ENCODE measurements at places on chromosomes 7 and 10.

- no peak for DNase-seq
Measured at GRCh38 chr7:66206119-66206933, 1.2 kb downstream of the TPST1 start.

DNA sequence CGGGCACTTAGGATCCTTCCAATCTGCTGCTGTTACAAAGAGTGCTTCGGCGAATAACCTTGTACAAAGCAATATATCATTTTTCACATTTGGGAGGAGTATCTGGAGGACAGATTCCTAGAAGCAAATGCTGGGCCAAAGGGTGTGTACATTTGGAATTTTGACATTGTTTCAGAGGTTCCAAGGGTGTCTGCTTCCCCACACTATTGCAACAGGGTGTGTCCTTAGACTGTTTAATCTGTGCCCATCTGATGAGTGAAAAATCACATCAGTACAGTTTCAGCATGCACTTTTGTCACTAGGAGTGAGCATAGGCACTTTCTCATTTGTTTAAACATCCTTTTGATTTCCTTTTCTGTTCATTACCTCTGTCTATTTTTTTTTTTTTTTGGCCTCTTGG lies 8.6 kb upstream of the ELFN1 start:
- no peak for DNase-seq

DNA sequence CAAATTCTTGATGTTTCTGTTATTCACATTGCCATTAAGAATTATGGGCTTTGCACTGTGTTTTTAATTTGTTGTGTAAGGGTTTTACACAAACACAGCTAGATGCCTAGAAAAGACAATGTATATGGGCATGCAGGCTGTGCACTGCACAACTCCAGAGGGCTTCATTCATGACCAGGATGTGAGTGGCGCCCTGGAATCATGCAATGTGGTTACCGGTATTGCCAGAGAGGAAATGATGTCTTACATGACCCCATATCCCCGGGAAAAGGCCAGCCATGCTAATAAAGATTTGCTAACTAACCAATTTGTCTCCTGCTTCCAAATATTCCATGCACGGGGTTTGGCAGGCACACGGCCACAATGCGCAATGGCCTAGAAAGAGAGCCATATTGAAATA lies 16.9 kb downstream of the KCNMA1 start:
- no peak for DNase-seq

DNA sequence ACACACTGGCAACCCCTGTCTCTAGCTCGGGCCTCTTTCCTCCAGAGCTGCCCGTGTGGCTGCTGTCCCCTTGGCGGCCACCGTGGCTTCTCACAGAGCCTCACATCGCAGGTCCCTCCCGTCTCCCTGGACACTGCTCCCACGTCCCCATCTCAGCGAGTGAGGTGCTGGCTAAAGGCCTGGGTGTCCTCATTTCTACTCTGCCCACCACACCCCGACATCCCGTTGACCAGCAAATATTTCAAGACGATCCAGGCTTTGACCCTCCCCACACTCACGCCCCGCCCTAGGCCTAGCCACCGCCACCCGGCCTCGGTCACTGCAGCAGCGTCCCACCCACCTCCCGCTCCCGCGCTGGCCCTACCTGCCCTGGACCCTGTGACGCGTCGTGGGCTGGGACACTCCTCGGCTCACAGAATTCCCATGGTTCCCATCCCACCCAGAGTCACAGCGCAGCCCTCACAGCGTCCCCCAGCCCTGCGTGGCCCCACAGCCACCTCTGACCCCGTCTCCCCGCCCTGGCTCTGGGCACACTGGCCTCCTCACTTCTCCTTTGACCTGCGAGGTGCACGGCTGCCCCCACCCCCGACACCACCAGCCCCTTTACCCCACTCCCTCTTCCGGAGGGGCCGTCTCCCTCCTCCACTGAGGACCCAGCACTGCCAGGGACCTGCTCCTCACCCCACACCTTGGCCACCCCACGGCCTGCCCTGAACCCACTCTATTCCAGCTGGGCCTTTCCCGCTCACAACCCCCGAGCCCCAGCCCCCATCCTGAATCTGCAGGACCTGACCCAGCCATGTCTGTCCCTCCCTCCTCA lies 6.9 kb downstream of the ADAP1 start:
- DNase-seq, result no peak

GRCh38 chr7:81629702-81630101 lies 140.1 kb downstream of the HGF start:
- DNase-seq, result no peak

DNA sequence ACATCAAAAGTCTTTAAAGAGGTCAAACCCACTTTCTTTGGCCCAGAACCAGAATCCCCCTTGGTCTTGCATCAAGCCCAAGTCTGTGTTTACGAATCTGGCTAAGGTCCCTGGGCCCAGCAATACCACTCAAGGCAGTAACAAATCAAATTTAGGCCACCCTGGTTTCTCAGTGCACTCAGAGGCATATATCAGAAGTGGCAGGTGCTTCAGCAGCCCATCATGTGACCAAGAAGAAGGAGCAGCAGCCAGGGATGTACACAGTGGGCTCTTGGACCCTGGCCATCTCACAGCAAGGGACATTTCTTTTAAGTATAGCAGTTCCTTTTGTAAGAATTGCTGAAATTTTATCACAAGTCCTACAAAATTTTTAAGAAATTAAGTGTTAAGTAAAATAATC lies 7.3 kb upstream of the SLC25A13 start:
- DNase-seq, result no peak

DNA sequence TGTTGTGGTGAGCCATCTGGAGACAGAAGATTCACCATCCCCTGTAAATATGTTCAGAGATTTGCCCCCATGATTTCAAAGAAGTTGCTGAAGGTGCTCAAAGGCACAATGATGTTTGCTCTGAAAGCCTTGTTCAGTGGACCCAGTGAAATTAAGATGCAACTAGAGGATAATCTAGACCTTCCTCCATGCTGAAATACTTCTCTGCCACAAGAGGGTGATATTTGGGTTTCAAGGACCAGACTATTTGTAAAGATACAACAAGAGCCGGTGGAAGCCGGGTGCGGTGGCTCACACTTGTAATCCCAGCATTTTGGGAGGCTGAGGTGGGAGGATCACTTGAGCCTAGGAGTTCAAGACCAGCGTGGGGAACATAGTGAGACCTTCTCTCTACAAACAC lies 13.5 kb upstream of the MSRB2 start:
- DNase-seq, result no peak

GRCh38 chr7:41629711-41630111 lies 73.2 kb downstream of the INHBA start:
- no peak for DNase-seq

All from activated CD4-positive, alpha-beta memory T cell treated with anti-CD3 and anti-CD28 coated beads for 36 hours (primary cell).